ENCODE measurements at places on chromosomes 6 and 20.

DNA sequence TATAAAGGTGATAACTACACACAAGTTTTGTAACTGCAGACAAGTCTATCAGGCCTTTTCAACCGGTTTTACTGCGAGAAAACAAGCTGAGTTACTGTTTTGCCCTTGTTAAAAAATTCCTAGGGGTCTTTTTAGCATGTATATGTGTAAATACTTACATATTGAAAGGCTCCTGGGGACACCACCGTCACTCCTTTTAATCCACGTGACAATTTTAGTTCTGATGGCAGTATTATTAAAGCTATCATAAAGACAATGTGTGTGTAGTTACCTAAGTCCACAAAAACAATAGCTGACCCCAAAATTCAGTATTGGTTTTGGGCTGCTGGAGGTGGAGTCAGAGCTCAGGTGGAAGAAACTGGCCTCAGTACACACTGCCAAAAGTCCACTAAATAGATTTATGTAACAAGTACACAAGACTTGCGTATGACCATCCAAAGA is 41.3 kb upstream of the HFE start:
- DNase-seq: no peak

DNA sequence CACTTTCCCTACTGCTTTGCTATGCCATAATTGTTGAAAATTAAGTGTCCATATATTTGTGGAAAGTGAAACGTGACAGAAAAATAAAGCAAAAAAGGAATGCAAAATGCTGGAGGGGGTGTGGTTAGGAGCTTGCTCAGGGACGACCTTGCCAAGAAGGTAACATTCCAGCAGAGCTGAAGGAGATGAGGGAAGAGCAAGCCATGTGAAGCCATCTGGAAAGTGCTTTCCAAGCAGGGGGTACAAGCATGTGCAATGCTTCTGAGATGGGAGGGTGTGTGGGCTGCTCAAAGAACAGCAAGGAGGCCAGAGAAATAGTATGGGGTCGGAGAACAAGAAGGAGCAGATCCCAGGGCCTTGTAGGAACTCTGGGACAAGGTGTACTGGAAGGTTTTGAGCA is 161.7 kb downstream of the ISM1 start:
- no peak for DNase-seq

- DNase-seq: no peak
Observed at GRCh38 chr20:19000078-19000477, 186.5 kb downstream of the SCP2D1 start.

DNA sequence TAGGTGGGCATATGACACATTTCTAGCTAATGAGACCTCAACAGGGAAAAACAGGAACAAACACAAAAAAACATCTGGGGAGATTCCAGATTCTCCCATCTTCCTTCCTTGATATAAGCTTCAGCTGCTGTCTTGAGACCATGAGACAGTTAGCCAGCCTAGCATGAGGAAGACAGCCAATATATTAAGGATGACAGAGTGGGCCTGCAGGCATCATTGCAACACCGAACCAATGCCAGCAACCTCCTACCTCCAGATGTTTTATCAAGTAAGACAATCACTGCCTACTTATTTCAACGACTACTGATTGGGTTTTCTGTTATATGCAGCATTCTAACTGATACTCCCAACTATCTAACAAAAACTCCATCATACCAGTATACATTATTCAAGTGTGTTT is 119.0 kb downstream of the ISM1 start:
- no peak for DNase-seq

DNA sequence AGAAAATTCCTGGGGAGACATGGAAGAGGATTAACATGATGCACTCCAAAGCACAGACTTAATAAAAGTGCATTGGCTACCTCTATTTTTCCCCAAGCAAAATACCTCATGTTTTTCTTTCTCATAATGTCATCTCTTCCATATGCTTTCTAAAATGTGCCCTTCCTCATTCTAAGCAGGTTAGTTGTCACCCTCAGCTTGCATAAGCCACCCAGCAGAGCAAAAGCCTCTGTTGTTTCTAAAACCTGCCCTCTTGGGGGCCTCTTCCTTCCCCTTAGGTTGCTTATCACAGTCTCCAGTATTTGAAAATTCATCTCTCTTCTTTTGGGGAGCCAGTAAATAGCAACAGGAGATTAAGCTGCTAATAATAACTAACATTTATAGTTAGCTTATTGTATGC is 183.6 kb upstream of the FLRT3 start:
- DNase-seq: no peak

DNA sequence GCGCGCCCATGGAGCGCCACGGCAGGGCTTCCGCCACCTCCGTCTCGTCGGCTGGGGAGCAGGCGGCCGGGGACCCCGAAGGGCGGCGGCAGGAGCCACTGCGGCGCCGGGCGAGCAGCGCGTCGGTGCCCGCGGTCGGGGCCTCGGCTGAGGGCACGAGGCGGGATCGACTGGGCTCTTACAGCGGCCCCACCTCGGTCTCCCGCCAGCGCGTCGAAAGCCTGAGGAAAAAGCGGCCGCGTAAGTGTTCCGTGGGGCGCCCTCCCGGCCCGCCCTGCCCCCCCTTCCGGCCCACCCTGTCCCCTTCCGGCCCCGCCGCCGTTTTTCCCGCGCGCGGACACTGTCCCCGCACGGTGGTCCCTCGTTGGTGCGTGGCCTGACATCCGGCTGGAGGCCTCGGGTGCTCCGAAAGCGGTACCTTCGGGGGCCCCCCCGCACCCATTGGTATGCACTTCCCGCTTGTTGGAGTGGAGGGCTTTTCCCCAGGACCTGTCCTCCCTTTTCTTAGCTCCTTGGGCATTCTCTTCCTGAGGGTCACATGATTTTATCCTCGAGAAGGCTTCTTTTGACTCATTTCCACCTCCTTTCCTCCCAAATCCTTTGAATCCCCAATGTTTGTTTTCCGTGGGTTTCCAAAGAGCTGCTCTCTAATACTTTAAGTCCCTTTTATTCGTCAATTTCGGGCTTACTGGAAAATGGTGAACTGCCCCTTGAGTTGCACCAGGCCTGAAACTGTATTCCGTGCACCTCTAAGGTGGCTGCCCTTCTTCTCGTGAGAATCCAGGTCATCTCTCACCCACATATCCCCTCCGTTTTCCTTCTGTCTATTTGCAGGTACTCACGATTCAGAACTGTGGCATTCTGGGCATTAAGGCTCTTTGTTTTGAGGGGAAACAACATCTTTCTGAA is 556 bp downstream of the PANK2 start:
- no peak for DNase-seq

DNA sequence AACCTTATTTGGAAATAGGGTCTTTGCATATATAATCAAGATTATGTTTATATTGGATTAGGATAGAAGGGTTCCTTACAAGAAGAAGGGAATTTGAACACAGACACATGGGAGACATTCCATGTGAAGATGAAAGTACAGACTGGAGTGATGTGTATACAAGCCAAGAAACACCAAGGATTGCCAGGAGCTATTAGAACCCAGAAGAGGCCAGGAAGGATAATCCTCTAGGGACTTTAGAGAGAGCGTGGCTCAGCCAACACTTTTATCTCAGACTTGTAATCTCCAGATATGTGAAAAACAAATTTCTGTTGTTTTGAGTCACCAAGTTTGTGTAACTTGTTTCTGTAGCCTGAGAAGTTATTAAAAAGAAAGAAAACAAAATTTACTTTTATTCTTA is 1173.9 kb upstream of the CITED2 start:
- no peak for DNase-seq

DNA sequence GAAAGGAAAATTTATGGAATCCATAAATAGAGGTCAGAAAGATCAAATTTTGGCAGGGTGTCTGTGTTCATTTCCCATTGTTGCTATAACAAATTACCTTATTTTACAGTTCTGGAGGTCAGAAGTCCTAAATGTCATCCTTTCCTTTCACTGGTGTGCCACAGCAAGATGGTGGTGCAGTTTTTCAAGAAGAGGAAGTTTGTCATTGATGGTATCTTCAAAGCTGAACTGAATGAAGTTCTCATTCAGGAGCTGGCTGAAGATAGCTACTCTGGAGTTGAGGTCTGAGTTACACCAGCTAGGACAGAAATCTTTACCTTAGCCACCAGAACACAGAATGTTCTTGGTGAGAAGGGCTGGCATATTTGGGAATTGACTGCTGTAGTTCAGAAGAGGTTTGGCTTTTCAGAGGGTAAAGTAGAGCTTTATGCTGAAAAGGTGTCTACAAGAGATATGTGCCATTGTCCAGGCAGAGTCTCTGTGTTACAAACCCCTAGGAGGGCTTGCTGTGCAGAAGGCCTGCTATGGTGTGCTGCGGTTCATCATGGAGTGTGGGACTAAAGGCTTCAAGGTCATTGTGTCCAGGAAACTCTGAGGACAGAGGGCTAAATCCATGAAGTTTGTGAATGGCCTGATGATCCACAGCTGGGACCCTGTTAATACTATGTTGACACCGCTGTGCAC is 7.2 kb upstream of the CCNC start:
- no peak for DNase-seq

Measured in stimulated activated CD8-positive, alpha-beta memory T cell treated with anti-CD3 and anti-CD28 coated beads, Interleukin-12 subunit alpha, Interleukin-12 subunit beta, amount 100 ng/mL, for 4 hours (primary cell).